ENCODE measurements at places on chromosomes 7 and 10.

GRCh38 chr10:114767986-114768821 is 53.4 kb upstream of the FHIP2A start:
- no peak for DNase-seq

DNA sequence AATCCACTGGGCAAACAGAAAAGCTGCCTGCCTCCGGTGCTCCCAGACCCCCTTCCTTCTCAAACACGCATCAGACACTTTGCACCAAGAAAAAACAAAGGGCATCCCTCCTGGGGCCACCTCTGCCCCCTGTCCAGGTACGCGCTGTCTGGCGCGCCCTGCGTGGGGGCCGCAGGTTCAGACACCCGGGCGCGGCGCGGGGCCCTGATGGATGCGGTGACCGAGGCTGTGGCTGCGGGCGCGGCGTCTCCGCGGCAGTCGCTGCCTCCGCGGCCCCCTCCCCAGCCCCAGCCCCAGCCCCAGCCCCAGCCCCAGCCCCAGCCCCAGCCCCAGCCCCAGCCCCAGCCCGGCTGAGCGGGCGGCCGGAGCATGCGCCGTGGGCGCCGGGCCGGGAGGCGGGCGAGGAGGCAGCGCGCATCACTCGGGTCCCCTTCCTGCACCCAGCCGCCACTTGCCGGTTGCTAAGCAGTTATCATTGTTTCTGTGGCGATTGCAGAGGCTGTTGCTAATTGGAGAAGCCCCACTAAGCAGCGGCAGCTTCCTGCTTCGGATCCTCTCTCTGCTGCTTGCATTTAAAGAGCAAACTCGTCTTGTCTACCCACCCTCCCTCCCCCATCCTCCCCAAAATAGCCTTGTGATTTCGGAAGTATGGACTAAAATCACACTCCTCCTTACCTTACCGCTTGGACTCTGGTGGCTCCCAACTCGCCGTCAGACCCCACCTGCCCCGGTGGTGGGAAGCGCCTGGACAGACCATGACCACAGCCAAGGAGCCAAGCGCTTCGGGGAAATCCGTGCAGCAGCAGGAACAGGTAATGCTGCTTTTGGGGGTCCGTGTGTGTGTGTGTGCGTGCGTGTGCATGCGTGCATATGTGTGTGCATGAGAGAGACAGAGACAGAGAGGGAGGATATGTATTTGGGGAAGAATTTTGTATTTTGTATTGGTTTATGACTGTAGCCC is 252.8 kb downstream of the DPP6 start:
- DNase-seq, result no peak

GRCh38 chr7:8436965-8437364 is 3.6 kb downstream of the NXPH1 start:
- no peak for DNase-seq

- no peak for DNase-seq
Observed at GRCh38 chr7:57182031-57182430, 49.8 kb upstream of the ZNF479 start.

DNA sequence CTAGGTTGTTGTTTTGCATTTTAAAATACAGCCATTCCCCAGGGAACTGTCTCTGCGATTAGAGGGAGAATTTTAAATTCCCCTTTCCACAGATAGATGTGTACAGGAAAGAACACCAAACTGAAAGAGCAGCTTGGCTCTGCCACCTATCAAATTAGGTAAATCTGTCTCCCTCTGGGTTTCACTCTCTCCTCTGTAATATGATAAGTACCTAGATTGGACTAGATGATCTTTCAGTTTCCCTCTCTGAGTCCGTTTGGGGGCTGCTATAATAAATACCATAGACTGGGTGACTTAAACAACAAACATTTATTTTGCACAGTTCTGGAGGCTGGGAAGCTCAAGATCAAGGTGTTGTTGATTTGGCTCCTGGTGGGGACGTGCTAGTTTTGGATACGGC is 186.0 kb downstream of the KIF20B start:
- no peak for DNase-seq

DNA sequence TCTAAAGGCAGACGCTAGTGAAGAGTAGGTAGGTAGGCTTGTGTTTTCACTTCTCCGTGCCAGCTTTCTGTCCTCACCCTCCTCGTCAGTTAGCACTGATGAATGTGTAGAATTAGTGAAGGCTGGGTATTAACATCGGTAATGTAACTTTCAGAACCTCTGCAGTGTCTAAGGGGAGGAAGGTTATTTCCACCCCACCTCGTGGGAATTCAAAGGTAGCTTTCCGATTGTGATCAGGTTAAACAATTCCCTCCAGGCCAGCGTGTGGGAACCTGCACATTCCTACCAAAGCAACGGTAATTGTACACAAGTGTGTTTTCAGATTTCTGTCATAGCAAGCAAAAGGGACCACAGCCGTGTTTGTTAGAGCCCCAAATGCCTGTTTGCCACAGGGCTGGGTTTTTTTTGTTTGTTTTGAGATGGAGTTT is 405.0 kb upstream of the GALNT17 start:
- DNase-seq, result no peak

GRCh38 chr7:110224643-110225042 is 866.3 kb upstream of the LRRN3 start:
- no peak for DNase-seq

DNA sequence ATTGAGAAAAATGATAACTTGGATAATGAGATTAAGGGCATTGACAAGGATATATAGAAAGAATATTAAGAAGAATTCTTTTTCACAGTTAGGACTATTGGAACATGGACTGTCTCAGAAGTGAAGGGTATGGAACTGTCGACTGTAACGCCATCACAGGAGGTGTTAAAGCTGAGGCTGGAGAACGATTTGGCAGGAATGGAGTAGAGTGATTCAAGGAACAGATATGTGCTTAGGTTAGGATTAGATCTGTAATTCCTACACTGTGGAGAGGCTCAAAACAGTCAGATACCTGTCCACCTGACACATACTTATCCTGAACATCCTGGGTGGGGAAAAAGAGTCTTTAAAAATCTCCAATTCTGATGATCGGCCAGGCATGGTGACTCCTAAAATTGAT is 30.9 kb downstream of the RHOBTB1 start:
- no peak for DNase-seq

- DNase-seq, result peak; percentile 42
Observed at GRCh38 chr10:101564490-101564991, 23.5 kb downstream of the POLL start.

DNA sequence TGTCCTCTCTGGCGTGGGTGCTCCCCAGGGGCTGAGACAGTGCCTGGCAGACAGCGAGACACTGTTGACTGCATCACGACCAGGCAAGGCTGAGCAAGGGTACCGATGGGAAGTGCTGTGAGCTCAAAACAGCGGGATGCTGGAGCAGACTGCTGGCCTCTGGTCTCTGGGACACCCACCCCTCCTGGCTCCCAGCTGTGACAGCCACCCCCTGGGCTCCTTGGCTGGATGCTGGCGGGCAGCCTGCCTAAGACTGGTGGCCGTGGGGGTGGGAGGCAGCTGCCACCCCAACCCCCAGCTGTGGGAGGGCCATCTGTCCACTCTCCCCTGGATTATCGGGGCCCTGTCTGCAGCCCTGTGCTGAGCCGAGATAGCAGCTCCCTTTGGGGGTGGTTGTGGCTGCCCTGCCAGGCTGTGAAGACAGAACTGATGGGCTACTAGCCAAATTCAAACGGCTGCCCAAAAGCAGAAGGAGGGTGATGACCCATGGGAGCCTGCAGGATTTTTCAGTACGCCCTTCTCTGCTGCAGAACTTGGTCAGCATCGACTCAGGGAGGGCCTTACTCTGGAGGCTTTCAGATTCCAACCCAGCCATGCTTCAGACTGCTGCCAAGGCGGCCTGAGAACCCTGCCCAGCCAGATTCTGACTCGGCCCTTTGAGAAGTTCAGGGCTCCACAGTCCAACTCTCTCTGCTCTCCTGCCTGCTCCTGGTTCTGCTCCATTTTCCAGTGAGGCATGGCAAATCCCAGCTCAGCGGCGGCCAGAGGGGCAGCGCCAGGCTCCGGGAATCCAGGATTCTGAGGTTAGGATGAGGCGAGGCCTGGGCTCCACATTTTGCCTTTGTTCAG is 125.3 kb downstream of the NEURL1 start:
- DNase-seq, result no peak

Data from RWPE2 (cell line).